CD4-positive, alpha-beta T cell treated with Interferon alpha-2 for 1 hour (primary cell): ENCODE measurements at places on chromosomes 5 and 9.

DNA sequence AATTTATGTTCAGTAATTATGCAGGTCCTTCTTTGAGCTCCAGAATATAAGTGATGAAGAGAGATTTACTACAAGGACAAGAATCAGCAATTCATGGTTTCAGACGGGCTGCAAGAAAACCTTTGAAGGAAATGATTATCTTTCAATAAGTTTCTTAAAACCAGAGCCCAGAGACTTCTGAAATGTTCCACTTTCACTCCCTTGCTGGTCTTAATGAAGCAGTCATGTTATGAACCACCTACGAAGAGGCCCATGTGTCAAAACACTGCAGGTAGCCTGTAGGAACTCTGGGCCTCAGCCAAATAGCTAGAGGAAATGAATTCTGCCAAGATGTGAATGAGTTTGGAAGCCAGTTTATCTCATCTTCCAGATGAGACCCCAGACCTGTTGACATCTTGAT lies 505.9 kb upstream of the MEF2C start:
- no peak for DNase-seq

DNA sequence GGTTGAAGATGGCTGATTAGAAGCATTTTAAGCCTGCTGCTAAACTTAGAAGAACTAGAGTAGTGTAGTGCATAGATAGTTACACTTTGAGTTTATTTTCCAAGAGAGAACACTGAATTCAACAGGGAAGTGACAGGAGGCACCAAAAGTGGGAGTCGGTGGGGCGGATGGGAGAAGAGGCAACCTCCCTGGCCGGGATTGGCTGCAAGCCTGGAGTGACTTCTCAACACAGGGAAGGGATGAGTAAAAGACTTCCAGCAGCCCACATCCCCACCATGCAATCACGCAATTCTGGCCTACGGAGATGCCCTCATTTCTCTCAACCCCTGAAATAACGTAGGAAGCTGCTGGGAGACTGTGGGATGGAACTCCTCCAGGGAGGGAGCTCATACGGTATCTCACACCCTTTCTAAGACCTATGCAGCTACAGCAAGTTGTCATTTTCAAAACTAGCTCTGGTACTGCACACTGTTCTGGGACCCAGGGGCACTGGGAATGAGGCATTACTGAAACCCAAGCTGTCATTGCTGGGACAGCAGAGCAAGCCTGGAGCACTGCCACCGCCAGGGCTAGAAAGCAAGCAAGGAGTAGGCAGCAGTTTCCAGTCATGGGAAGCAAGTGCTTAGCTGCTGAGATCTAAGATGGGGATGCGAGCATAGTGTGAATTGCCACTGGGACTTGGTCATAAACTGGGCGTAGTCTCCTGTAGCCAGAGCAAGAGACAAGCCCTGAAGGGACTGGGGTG lies 331.6 kb upstream of the PTGER4 start:
- no peak for DNase-seq

DNA sequence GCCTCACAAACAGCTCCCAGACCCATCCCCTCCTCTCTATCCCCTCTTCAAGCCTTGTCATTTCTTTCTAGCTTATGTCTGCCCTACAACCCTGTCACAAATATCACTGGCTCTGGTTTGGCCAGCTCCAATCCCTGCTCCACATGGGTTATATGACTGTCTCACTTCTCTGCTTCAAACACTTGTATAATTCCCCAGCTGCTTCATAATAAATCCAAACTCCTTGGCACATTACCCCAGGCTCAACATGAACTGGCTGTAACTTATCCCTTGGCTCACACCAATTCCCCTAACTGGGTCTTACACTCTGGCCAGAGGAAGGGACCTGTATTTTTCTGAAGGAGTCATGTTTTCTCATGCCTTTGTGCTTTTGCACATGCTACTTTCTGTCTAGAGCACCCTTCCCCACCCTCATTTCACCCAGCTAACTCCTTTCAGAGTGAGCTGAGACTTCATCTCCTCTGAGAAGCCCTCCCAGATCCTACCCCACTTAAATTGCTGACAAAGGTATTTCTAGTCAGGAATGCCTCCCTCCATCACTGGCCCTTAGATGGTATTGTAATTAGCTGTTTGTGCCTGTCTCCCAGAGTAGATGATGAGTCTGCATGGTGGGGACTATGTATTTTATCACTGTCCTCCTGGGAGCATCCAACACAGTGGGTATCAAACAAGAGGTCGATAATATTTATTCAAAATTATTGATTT lies 5.3 kb downstream of the PRXL2C start:
- no peak for DNase-seq

DNA sequence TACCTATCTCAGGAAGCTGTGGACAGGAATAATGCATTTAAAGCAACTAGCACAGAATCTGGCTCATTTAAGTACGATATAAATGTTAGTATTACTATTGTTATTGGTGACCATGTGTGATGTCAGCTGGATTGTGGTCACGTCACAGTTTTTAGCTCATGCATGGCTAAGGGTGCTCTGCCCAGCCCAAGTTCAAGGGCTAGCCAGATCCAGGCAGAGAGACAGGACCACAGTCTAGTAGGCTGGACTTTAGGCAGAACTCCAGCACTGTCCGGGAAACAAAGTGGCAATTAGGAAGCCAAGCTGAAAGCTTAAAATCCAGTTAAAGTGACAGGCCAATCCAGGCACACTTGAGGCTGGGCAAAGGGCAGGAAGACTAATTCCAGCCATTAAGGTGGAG lies 273.6 kb downstream of the ADAMTSL1 start:
- no peak for DNase-seq

DNA sequence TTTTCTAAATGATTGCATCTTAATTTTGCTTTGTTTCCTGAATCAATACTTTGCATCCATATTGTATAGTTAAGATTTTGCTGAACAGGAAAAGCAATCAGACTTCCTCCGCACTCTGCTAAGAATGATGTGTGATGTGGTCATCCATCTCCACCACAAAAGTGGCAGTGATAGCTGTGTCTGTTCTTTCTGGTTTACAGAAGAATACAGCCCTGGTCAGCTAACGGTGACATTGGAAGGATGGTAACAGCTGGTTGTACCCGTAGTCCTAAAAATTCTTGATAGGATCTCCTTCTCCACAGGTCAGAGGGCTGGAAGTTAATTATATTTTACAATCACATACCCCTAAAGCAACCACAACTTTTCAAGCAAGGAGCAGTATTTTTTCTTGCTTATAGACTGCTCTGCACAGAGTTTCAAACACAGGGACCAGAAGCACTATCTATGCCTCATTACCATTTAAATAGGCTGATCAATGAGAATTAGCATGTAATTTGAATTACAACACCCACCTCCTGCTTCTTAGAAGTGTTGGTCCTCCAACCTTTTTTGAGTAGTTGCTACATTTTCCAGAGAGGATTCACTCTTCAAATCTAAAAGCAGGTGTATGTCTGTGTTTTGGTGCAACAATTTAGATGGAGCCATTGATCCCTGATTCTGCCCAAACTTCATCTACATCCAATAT lies 1191.9 kb upstream of the NUDT12 start:
- DNase-seq = no peak

DNA sequence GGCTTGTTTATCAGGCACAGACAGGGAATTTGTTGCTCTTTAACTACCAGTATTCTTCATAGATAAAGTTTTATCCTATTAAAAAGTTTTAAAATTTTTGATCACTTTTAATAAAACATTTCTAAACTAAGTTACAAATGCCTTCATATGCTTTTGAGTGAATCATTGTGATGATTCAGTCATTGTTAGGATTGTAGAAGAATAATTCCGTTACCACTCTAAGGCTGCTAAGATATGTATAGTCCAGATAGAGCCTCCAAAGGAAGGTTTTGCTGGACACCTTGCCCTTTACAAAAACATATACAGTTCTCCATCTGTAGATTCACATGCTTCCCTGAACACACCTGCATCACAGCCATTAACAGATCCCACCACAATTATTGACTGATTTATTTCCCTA lies 233.7 kb downstream of the SPOCK1 start:
- no peak for DNase-seq

- DNase-seq = no peak
These were observed 112.3 kb upstream of the WWC1 start for GRCh38 chr5:168179192-168179593.

DNA sequence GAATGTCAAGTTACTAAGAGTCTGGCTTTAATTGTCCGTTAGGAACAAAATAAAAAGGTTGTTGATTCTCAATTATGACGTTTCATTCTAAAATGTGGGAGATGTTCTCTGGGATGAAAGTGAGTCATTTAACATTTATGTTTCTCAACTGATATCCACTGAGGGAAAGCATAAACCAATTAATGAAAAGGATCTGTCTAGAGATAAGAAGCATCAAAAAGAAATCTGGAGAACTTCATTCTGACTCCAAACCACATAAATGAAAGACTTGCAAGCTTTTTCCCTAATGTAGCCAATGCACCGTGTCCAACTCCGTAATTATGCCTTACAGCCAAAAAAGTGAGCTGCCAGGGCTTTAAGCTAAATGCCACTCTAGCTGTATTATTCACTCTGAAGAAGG lies 654.2 kb downstream of the TLE1 start:
- DNase-seq = no peak

DNA sequence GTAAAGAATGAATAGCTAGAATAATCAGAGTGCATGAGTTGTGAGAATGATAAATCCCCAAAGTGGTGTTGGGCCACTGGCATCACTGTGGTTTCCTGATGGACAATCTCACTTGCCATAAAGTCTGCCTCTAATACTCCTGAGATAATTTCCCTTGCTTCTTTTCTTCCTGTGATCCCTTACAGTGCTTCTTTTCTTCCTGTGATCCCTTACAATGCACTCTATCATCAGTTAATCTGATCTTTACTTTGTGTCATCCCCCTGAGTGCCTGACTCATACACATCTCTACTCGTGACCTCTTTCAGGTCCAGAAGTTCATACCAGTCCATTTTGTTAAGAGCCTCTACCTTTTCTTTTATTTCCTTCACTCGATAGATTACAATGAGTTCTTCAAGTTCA lies 418.3 kb downstream of the HCN1 start:
- no peak for DNase-seq

DNA sequence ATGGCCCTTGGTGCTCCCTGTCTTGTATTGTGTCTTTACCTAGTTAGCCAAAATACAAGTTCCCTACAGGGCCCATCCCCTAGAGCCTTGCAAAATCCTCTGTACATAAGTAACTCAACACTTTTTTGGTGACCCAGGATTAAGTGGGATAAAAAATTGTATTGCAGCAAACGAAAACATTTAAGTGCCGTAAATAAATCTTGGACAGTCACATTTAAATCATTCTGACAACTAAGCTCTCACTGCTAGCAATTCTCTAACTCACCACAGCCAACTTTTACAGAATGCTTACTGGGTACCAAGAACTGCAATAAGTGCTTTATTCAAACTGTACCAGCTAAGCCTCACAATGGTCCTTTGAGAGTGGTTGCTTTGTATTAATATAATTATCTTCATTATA lies 56.6 kb downstream of the GNAQ start:
- DNase-seq = no peak

DNA sequence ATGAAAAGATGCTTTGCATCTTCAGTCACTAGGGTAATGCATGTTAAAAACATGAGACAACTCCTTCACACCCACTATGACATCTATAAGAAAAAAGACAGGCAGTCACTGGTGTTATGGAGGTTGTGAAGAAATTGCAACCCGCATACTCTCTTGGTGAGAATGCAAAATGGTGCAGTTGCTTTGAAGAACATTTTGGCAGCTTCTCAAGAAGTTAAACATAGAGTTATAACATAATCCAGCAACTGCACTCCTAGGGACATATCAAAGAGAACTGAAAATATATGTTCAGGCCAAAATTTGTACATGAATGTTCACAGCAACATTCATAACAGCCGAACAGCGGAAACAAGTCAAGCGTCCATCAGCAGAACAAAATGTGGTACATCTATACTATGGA lies 46.3 kb upstream of the TBC1D9B start:
- DNase-seq = no peak

GRCh38 chr5:127586066-127586770 lies 62.7 kb upstream of the CTXN3 start:
- DNase-seq = no peak

DNA sequence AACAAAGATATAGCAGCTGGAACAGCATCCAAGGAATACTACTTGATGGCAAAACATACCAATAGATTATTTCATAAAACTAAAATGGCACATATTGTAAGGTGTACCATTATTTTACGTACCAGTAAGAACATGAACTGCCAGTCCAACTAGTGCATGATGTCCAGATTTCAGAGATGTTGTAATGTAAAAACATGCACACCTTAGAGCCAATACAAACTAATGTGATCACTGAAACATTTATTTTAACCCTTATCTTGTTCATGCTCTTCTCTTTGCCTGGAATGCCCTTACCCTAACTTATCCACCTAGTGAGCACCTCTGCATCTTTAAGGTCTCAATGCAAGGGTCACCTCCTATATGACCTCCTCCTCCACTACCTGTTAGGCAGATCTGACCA lies 172.0 kb downstream of the GLIS3 start:
- DNase-seq = no peak

DNA sequence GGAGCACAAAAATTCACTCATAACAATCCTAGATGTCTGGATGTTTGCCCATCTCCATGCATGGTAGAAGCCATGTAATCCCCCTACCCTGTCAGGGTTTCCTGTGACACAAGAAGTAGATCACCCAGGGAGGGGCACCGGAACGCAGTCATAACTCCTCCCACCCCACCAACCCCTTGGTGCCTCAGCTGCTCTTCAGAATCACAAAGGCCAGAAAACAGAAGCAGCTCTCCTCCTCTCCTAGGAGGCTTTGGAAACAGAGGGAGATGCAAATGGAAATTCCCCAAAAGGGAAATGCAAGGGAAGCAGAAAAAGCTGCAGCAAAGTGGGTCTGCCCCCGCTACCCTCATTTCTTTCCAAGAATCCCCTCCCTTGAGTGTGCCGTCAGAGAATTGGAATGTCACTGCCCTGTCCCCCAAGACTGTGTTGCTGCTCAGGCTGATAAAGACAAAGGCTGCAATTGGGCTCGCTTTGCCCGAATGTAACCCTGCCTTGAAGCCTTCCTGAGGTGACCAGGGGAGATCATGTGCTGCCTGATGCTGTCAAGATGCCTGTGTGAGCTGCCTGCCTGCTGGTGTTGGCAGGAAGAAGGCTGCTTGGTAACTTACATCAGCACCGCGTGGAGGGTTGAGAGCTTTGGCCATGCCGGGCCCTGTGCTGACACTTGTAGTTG lies 65.5 kb upstream of the ABCA1 start:
- DNase-seq = peak; percentile 34

- DNase-seq = no peak
These were observed 3.1 kb downstream of the C5orf63 start for GRCh38 chr5:127070243-127070642.

GRCh38 chr9:78521680-78522079 lies 224.8 kb downstream of the PSAT1 start:
- DNase-seq = no peak

GRCh38 chr5:30839956-30840355 lies 353.5 kb upstream of the CDH6 start:
- DNase-seq = no peak

- DNase-seq = peak; percentile 16
These were observed 8.4 kb upstream of the RUSC2 start for GRCh38 chr9:35481347-35481975.

DNA sequence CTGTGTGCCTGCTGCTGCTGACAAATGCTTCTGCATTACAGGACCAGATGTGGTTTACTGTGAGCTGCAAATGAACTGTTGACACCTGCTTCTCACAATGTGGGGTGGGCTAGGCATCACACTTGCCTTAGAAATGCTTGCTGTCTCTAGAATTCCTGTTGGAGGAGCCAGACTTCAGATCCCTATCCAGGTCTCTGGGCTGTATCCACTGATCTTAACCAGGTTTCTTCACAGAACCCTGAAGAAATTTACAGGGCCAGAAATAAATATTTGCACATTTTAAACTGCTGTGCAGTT lies 255.4 kb downstream of the FAM114A2 start:
- DNase-seq = no peak
